ENCODE measurements at places on chromosomes 13 and 19.

DNA sequence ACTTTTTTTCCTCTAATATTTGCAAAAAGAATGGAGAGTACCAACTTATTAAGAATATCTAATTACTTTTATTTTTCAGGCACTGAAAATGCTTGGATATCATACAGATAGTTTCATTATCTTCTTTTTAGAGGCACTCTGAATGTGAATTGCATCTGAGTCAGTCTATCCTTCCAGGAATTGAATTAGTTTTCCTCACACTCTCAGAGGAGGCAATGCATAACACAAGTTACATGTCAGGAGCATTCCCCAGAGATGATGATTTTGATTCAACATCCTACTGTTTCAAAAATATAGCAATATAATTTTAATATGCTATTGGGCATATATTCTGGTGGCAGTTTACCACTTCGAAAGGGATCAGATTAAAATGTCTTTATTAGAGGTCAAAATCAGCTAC, 1315.4 kb downstream of the PCDH9 start:
- no peak for DNase-seq

DNA sequence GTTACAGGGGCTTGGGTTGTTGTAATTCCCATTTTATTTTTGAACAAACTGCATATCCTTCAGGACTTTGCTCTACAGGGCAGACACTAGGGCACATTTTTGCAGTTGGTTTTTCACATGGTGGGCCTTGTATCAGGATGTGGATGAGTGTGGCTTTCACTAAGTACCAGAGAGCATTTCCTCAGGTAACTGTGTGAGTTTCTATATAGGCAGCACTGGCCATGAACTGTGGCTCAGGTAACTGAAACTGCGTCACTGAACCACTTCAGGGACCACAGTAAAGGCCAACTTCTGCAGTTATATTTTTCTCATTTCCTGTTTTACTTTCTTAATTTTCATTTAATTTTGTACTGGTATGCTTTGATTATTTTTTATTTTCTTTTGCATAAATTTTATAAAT, 166.5 kb downstream of the ZNF486 start:
- no peak for DNase-seq

DNA sequence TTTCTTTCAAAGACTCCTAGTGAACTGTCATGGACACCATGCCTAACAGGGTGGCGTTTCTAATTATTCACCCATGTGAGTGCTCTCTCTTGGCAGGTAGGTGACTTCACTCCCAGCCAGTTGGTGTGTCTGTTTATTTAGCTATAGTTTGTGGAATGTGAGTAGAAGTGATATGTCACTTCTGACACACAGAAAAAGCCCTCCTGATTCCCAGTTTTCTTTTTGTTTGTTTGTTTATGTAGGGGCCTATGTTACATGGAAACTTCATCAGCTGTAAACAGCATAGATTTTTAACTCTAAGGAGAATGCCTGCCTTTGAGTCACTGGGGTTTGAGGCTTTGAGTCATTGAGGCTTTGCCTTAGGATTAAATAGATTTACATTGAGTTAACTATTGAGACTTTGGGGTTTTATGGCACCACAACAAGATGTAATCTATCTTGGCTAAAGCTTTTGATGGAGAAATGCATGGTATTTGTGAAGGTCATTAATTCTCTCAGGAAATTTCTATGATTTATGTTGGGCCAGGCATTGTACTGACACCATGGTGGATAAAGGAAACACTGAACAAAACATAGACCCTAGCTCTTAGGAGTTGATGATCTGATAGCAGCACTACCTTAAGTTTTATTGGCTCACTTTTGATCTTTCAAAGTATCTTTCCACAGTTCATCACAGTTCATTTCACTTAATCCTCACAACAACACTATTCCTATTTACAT, 45.3 kb downstream of the UFM1 start:
- DNase-seq: no peak

DNA sequence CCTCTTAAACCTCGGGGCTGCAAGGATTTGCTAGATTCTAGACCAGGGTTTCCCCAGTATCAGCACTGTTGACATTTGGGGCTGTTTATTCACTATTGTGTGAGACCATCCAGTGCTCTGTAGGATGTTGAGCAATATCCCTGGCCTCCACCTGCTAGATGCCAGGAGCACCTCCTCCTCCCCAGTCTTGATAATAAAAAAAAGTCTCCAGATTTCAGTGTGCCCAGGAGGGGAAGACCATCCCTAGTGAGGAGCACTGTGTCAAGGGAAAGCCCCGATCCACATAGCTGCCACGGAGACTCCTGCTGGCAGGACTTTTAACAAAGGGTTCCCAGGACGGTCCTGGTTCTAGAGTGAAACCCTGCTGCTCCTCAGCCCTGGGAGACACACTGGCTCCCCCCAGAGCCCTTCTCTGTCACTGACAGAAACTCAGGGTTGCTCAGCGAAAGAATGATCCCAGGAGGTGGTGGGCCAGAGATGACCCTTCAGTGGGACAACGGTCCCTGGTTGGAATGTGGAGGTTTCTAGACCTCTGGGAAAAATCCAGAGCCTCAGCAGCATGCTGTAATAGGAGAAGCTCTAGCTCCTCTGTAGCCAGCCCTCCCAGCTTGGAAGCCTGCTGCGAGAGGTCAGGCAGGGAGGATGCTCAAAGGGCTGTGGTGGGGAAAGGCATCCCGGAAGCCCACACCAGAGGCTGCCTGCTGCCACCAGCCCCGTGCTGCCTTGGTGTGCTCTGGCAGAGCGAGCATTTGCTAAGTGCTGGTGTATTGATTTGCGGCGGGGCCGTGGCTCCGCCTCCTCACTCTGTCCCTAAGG, 20.3 kb downstream of the LYL1 start:
- no peak for DNase-seq

DNA sequence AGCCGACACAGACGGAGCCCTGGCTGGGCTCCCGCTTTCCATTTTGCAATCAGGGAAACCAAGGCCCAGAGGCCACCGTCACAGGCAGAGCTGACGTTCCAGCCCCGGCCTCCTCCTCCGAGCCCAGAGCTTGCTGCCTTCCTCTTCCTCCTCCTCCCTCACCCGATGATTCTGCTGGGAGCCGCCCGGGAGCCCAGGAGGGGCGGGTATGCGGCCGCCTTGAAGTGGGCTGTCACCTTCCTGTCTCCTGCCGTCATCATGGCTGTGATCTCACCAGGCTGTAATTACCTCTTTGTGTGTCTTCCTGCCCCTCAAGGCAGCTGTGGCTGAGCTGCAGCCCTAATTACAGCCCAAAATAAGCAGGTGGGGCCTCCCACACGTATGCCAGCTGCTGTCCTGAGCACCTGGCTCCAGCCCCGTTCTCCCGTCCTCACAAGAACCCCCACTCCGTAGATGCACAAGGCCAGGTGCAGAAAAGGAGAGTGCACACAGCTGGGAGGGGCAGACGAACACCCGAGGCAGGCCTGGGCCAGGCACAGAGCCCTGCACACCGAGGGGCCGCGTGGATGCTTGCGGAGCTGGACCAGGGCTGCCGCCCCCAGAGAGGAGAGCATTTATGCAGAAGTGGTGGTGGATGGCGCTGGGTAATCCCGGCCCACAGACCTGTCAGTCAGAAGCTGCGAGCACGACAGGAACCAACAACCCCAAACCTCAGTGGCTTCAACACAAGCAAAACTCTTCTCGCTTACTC, 4.0 kb downstream of the TPGS1 start:
- DNase-seq: no peak

DNA sequence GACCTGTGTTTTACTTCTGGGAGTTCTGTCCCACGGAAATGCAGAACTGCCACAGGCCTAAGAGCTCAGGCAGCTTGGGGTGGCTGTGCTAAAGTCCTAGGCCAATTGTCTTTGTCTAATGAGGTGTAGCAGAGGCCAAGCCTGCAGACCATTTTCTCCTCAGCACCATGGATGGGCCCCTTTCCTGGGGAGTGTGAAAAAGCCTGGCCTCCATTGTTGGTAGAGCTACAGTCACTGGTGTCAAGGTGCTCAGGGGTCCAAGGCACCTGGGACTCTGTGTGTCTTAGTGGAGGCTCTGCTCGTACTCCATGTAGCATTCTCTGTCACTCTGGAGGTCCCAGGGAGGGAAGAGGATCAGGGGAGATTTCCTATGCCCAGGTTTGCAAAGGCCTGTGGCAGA, 329.6 kb downstream of the SLITRK5 start:
- no peak for DNase-seq

GRCh38 chr13:100883453-100883852, 208.9 kb upstream of the TMTC4 start:
- DNase-seq: no peak

DNA sequence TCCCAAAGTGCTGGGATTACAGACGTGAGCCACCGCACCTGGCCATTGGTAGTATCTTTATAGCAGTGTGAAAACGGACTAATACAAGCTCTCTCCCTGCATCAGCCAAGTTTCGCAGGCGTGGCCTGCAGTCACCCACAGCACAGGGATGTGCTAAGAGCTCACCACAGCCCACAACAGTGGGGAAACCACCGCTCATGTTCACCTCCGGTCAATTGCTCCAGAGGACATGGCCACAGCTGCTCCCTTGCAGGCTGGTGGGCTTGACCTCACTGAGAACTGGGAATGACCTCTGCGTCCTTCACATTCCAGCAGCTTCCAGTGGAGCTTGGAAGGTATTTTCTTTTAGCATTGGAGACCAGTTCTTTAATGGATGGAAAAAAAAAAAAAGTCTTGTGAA, 156.4 kb downstream of the KCTD15 start:
- no peak for DNase-seq
